ENCODE measurements at places on chromosomes 16 and 17.

GRCh38 chr17:9645851-9646545 lies 681 bp downstream of the USP43 start:
- DNase-seq = peak; percentile 2

GRCh38 chr17:75799402-75799801 lies 14.8 kb downstream of the UNK start:
- no peak for DNase-seq

GRCh38 chr17:81426393-81427172 lies 31.3 kb downstream of the BAHCC1 start:
- no peak for DNase-seq

GRCh38 chr17:51672065-51672464 lies 411.7 kb downstream of the UTP18 start:
- DNase-seq = no peak

DNA sequence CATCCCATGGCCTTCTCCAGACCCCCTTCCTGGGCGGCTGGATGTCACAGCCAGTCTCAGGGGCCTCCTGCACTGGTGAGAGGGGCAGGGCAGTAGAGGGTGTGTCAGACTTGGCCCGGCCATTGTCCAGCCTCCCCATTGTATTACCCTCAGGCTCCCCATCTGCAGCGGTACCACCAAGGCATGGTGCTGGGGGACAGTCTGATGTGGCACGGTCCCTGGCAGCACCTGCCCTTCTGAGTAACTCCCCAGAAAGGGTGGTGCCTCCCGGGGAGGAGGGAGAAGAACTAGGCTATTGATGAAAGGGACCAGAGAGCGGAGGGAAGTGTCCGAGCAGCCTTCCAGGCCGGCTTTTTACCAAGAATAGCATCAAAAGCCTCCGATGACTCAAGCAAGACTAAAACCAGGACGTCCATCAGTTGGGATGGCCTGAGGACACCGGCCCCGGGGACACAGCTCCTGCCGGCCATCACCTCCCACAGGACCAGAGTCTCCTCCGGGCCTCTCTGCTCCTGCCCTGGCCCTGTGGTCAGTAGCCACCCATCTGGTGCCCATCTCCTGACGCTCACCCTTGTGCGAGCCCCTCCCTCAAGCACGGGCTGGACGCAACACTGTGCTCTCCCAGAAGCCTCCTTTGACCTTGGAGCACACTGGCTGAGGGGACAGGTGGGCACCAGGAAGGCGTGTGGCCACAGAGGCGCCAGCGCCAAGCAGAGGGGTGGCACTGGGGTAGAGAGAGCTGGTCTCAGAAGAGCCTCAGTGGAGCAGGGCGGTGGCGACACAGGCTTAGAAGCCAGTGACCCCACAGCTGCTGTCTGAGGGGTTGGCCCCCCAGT lies 5.8 kb upstream of the CPNE7 start:
- DNase-seq = no peak

GRCh38 chr16:11138769-11139325 lies 117.2 kb downstream of the SOCS1 start:
- no peak for DNase-seq

GRCh38 chr17:35607239-35607847 lies 20.2 kb downstream of the AP2B1 start:
- no peak for DNase-seq

Data from stimulated activated naive CD4-positive, alpha-beta T cell treated with Interleukin-2 at 50 U/mL for 16 hours (primary cell).